CD4-positive, alpha-beta T cell treated with Interleukin-2 at 100 ng/mL for 4 hours (primary cell): ENCODE measurements at places on chromosomes 16 and 17.

DNA sequence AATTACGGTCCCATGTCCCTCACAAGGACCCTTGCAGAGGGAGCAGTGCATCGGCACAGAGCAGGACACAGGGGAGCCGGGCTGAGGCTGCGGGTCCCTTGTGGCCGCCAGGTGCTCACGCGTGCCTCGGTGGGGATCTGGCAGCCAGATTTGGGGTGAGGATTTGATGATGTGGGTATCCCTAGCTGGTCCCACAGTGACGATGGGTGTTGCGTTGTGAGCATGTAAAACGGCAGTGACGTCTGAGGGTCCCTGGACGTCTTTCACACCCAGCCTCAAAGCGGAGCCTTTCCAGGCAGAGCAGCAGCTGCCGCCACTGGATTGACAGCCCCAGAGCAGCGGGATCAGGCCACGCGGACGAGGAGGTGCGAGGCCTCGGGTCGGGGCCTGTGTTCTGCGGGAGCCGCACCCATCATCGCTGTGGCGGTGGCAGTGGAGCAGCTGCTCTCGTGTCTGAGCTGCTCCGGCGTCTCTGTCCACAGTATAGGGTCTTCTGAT is 54.6 kb downstream of the WDR45B start:
- no peak for DNase-seq

DNA sequence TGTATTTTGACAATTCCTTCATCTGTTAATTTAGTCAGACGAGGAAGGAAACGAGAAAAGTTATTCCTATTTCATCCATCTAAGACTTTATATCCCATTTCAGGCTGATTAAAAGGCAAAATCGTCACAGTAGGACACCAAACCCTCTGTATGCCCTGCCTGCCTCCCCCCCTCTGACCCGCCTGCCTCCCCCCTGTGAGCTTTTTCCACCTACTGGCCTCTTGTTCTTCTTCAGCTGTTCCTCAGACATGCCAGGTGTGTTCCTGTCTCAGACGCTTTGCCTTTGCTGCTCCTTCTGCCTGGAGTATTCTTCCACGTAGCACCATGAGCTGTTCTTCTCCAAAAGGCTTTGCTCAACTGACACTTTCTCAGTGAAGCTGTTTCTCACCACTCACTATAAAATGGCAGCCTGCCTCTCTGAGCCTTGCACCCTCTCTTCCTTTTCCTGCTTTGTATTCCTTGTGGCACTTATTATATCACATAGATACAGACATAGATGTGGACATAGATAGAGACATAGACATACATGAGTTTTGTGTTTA is 723.4 kb downstream of the MAF start:
- DNase-seq: no peak

DNA sequence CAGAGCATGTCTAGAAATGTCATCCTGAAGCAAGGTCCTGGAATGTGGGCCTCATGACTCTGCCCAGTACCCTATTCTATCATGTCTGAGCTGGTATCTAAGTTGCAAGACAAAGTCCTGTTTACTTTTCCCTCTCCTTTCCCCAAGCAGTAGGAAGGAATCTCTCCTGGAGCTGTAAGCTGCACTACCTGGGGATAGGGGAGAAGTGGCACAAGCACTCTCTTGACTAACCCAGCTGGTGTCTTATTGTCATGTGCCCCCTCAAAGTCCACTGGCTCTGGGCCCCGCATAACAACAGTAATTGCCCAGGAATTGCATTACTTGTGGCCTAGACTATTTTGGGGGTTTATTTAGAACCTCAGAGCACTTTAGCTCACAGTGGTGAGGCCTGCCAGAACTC is 1366.3 kb upstream of the GOT2 start:
- no peak for DNase-seq

GRCh38 chr17:12680407-12680897 is 14.8 kb downstream of the MYOCD start:
- no peak for DNase-seq
